GDM1 (cell line): ENCODE measurements at places on chromosomes 16 and 17.

GRCh38 chr16:19664166-19664565, 53.9 kb downstream of the KNOP1 start:
- DNase-seq, result no peak

DNA sequence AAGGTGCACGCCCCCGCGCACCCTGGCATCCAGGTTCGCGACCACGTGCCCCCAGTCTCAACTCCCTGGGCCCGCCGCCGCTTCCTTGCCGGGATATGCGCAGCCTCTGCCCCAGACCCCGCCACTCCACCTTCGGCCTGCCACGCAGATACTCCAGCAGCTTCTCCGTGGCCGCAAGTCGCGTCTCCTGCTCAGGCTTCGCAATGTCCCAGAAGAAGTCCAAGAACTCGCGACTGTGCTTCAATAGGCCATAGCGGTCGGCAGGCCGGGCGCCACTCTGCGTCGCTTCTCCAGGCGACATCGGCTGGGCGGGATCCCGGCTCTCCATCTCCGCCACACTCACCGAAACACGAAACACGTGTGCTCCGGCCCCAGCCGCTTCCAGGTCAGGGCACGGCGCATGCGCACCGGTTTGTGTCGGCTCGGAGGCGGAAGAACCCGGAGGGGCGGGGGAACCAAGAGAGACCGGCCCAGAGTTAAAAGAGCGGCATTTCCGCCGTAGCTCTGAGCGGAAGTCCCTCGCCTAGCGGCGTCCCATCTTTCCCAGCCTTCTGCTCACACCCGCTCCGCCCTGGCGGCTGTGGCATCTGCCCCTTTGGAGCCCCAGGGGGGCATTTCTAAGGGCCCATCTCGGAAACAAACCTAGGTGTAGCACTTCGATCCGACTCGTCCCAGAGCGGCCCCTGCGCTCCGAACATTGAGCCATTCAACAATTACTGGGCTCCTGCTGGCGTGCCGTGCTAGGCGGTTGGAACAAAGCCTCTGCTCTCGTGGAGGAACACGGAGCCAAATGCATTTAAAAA, at the start of gene MYBBP1A:
TSS of gene MYBBP1A (minus strand) at position 388 of the 803 bp plus-strand sequence. CDS start at position 328, 60 bp downstream.
- DNase-seq, result peak; percentile 93

GRCh38 chr17:32235588-32235987, 30.0 kb upstream of the RHBDL3 start:
- no peak for DNase-seq

- DNase-seq, result no peak
Measured at GRCh38 chr17:57257895-57258851, 1.9 kb downstream of the MSI2 start.

GRCh38 chr16:3832668-3833067, 47.8 kb downstream of the CREBBP start:
- no peak for DNase-seq

- DNase-seq, result no peak
Measured at GRCh38 chr17:72761431-72761830, 331.1 kb downstream of the SLC39A11 start.

- no peak for DNase-seq
Measured at GRCh38 chr17:66987059-66987616, 22.6 kb downstream of the CACNG4 start.

GRCh38 chr17:41518789-41519449, at the start of gene KRT15:
TSS of gene KRT15 (minus strand) at chr17:41518890. CDS start at chr17:41518827, 63 bp downstream.
- no peak for DNase-seq

- no peak for DNase-seq
Measured at GRCh38 chr17:57490890-57491289, 234.6 kb downstream of the MSI2 start.

GRCh38 chr16:49704586-49705155, 151.2 kb downstream of the ZNF423 start:
- no peak for DNase-seq

- no peak for DNase-seq
Measured at GRCh38 chr17:48004983-48005382, 32.6 kb downstream of the COPZ2 start.
